ENCODE measurements at places on chromosomes 2 and 18.

DNA sequence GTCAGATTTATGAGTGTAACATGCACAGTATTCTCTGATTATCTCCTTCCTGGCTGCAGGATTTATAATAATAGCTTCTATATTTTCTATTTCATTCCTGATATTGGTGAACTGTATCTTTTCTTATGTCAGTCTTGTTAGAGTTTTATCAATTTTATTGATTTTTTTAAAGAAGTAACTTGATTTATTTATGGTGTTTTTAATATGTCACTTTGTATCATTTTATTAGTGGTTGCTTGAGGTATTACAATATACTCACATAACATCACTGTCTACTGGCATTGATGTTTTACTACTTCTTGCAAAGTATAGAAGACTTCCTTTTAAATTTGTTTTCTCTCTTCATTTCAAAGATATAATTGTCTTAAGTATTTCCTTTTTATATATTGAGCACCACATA is 270.5 kb upstream of the GYPC start:
- no peak for DNase-seq

- DNase-seq, result no peak
Observed at GRCh38 chr2:231118614-231118942, 6.3 kb downstream of the HTR2B start.

- peak; percentile 97 for DNase-seq
Observed at GRCh38 chr2:42141687-42142546, 27.2 kb upstream of the EML4 start.

DNA sequence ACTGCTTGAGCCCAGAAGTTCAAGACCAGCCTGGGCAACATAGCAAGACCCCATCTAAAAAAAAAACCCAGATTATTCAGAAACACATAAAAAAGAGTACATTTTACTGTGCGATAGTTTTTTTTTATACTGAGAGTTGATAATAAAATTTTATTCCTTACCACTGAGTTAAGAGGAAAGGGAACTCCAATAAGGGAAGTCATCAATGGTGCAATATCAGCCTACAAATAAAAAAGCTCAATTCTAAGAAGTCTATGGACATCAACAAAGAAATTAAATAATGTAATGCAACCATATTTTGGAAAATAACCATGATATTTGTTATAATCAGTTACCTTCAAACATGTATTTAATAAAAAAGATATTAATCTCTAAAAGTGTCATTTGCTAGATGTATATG is 46.6 kb downstream of the PIGN start:
- DNase-seq, result no peak

- no peak for DNase-seq
Observed at GRCh38 chr2:53075760-53076159, 691.8 kb upstream of the CHAC2 start.

GRCh38 chr2:183024339-183025095 is 13.7 kb downstream of the NCKAP1 start:
- no peak for DNase-seq

- DNase-seq, result no peak
Observed at GRCh38 chr2:20509770-20510490, 63.1 kb downstream of the RHOB start.

- no peak for DNase-seq
Observed at GRCh38 chr2:1940679-1941078, 196.4 kb upstream of the PXDN start.

DNA sequence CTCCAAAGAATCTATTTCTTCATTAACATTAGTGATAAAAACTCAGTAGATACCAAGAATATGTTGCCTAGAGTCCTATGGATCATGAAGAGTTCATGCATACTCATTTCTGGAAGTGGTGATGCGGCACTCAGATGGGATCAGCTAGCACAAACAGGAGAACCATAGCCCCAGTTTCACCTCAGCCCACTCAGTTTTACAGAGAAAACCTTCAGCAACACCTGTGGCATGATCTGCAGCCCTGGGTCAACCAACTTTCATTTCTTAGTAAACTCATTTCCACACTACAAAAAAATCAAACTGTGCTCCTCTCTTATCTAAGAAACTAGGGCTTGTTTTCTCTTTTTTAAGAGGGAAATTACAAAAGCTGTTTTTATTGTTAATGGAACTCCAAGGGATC is 569.4 kb downstream of the CCDC85A start:
- DNase-seq, result no peak

- no peak for DNase-seq
Observed at GRCh38 chr18:74944676-74945075, 264.3 kb downstream of the PTGR3 start.

DNA sequence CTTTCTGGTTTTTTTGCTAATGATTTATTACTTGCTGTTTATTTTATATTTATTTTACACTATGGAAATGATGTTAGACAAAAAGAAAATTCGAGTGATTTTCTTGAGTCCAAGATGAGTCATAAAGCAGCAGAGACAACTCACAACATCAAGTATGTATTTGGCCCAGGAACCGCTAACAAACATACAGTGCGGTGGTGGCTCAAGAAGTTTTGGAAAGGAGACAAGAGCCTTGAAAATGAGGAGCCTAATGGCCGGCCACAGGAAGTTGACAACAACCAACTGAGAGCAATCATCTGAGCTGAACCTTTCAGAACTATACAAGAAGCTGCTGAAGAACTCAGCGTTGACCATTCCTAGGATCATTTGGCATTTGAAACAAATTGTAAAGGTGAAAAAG is 594.1 kb downstream of the SATB2 start:
- DNase-seq, result no peak

GRCh38 chr18:5900262-5900661 is 4.9 kb upstream of the TMEM200C start:
- DNase-seq, result no peak

- DNase-seq, result no peak
Observed at GRCh38 chr18:62716619-62717168, 1.4 kb downstream of the PHLPP1 start.

- DNase-seq, result no peak
Observed at GRCh38 chr2:33511141-33511540, 34.7 kb downstream of the RASGRP3 start.

- DNase-seq, result no peak
Observed at GRCh38 chr2:199471443-199472057, 13.8 kb upstream of the SATB2 start.

- no peak for DNase-seq
Observed at GRCh38 chr2:138699421-138699820, 80.8 kb downstream of the NXPH2 start.

DNA sequence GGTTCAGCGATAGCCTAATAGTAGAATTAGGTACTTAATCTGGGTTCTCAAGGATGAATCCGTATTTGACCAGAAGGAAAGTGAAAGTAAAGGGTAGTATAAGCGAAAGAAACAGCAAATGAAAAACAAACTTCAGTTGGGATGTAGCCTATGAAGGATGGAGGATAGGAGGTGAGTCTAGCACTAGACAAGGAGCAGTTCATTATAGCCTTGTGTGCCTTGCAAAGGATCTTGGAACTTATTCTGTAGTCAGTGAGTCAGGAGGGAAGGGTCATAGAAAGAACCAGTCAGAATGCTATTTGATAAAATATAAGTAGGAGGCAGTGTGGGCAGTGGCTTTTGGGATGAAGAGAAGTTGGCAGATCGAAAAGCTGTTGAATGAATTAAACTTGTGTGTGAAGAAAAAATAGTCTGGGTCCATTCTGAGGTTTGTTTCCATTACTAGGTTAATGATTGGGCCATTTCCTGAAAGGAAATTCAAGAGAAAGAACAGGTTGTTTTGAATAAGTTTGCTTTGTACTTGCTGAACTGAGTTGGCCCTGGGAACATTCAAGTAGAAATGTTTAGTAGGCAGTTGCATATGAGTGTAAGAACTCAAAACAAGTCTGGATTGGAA is 48.5 kb downstream of the ANKRD12 start:
- no peak for DNase-seq

DNA sequence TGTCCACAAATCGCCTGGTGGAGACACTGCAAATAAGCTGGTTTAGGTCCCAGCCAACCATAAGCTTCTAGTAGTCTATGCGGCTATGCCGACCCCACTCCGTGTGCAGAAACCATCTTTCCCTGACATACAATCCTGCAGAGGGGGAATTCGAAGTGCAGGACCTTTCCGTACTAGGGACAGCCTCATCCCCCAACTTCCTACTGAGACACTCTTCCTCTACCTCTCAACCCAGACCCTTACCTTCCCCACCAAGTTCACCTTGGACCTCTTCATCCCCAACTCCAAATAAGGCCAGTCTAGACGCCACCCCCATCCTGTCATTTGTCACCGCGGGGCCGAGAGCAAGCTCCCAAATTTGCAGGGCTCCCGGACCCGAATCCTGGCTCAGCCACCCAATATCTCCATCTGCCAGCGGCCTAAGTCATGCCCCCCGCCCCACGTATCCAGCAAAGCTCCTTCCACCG is 496 bp downstream of the SUCLG1 start:
- DNase-seq, result no peak

DNA sequence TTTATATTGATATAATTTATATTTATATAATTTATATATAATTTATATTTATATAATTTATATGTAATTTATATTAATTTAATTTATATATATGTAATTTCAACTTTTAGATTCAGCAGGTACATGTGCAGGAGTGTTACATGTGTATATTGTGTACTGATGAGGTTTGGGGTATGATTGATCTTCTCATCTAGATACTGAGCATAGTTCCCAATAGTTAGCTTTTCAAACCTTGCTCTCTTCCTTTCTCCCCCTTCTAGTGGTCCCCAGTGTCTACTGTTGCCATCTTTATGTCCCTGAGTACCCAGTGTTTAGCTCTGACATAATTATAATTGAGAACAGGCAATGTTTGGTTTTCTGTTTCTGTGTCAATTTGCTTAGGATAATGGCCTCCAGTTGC is 1335.3 kb upstream of the CDH2 start:
- DNase-seq, result no peak

DNA sequence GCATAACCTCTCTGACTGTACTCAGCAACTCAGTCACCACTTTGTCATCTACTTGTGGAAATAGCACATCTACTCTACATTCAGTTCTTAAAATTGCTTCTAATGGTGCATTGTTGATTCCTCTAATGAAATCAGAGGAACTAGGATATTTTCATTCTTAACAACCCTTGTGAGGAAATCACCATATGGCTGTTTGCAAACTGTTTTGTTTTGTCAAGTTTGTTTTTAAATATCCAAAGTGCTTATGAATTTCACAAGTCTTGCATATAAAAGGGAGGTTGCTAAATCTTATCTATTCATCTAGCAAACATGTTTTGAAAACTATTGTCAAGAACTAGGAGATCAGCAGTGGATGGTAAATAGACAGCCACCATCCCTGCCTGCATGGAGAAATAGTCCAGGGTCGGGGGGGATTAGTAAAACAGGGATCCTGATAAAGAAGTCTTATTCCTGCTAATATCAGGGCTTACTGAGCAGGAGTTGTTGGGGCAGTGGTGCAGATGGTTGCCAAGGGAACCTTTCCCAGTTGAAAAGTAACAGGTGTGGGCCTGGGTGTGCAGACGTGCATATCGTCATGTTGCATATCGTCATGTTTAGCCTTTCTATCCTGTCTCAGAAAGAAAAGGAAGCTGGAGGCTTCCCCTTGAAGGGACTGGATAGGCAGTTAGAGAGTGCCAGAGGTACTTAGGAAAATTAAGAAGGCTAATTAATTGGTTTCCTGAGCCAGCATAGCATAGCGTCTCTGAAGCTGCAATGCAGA is 7.5 kb upstream of the MYO3B start:
- no peak for DNase-seq

DNA sequence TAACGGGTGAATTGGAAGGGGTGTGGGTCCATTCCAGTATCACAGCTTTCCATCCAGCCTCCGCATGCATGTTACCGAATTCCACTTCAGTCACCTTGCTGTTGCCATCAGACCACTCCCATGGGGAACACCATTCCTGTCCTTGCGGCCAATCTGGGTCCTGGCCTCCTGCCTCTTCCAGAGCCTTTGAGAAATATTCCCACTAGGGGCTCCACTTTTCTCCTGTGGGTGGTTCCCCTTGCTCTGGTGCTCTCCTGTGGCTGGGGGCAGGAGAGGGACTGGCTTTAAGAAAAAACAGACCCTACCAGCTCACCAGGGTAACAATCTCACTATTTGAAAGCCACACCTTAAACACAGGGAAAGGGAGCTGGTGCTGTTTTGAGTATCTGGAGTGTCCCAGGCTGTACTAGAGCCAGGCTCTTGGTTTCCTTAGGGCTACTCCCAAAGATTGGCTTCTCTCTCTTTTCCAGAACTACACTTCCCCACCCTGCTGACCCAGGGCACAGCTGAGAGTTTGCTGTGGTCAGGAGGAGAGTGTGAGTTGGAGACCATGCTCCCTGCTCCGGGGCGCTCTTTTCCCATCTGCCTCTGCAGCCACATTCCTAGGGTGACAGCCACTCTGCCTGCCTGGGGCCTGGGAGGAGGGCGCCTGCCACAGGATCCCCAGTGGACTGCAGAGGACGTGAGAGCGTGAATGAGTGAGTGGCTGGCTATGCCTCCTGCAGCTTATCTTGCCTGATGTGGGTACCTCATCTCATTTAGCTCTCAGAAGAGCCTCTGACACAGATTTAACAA is 460.8 kb upstream of the HS6ST1 start:
- no peak for DNase-seq

GRCh38 chr2:240149943-240150784 is 9.7 kb upstream of the OTOS start:
- no peak for DNase-seq

DNA sequence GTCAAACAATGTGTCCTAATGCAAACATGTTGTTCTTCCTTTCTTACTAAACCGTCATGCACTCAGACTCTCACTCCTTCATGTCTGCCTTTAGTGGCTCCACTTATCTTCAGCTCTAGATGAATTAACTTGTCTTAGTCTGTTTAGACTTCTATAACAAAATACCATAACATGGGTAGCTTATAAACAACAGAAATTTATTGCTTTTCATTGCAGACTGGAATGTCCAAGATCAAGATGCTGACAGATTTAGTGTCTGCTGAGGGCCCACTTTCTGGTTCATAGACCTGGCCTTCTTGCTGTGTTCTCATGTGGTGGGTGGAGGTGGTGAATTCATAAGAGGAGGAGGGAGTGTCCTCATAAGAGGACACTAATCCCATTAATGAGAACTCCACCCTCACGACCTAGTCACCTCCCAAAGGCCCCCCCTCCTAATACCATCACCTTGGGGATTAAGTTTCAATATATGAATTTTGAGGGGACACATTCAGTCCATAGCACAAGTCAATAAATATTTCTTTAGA is 32.3 kb downstream of the RALBP1 start:
- DNase-seq, result no peak

DNA sequence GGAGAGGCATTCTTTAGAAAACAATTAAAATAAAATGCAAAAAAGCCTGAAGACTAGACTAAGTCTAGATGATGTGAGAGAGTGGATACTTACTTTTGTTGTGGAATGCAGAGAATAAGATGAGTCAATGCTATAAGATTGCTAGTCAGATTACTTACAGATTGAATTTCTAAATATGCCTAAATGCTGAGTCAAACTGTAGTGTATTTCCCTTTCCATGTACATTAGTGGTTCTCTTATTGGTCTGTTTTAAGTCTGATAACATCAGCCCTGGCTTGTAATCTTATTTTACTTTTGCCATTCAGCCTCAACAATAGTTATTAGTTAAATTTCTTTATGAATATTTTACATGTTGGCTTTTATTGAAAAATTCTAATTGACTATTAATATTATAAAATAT is 702.7 kb downstream of the SOCS6 start:
- DNase-seq, result peak; percentile 12
